Activated CD8-positive, alpha-beta T cell treated with anti-CD3 and anti-CD28 coated beads, Interleukin-2, amount 10 ng/mL, durations not matched to agents 7 days and 5 days (primary cell): ENCODE measurements at places on chromosomes 11 and 22.

- no peak for DNase-seq
These were observed 22.7 kb upstream of the PICALM start for GRCh38 chr11:86091566-86091965.

DNA sequence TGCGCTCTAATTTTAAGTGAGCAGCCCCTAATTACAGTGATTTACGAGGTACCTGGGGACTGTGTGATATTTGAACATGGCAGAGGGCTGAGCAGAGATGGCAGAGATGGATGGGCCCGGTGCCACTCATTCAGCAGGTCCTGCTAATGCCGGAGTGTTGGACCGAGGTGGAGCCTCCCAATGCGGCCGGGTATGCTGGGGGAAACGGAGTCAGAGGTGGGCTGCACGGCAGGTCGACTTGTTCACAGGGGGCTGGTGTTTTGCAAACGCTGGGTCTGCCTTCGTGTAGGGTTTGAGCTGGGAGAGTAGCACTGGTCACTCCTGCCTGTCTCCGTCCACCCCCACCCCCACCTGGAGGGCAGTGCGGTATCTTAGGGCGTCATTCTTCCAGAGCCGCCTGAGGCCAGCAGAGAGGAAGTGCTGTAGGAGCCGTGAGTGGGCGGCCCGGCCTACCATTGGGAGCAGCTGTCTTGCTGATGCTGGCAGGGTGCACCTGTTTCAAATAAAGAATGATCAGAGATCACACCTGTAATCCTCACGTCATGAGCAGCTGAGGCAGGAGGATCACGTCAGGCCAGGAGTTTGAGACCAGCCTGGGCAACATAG lies 122.6 kb downstream of the IGLL1 start:
- DNase-seq: no peak

DNA sequence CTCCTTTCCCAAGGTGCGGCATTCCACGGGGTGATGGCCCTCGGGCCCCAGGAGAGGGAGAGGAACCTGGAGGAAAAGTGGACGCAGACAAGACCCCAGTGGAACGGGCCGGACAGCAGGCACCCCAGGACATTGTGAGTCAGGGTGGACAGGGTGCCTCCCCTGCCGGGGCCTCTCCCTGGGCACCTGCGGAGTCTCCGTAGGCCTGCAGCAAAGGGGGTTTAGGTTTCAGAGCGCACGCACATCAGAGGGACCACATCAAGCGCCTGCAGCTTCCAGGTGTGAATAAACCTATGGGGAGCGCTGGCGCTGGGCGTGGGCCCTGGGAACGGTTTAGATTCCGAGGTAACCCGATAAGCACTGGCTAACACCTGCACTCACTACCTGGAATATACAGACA lies 22.7 kb upstream of the FGF19 start:
- no peak for DNase-seq

DNA sequence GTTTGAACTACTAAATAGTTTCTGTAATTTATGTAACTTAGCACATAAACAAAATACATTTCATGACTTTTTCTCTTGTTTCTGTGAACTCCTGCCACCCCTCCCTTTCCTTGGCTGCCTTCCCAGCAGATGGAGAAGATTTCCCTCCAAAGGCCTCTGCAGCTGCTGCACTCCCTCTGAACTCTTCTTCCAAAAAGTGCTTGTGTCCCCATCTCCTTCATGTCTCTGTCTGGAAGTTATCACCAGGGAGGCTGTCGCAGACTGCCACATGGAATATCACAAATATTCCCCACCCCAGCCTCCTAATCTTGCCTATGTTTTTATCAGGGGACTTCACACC lies 1068.3 kb downstream of the OPCML start:
- DNase-seq: no peak

- DNase-seq: no peak
These were observed 4.0 kb upstream of the FCHSD2 start for GRCh38 chr11:73145986-73146575.

DNA sequence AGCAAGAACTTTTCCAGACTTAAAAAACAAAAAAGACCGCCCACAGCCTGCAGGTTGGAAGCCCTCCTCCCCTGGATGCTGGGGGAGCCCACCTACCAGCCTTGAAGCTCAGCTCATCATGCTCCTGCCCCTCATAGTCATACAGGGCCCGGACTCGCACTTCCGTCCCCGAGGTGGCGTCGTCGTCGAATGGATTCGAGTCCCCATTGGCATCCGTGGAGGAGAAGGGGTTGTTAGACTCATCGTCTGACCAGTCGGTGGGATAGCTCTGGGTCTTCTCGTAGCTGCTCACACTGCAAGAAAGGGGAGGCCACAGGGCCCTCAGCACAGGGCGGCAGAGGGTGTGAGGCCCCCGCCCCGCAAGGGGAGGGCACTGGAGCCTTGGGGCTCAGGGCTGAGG lies 19.0 kb upstream of the ARFGAP3 start:
- DNase-seq: no peak

GRCh38 chr11:73325036-73325981 lies 17.2 kb downstream of the ARHGEF17 start:
- no peak for DNase-seq

DNA sequence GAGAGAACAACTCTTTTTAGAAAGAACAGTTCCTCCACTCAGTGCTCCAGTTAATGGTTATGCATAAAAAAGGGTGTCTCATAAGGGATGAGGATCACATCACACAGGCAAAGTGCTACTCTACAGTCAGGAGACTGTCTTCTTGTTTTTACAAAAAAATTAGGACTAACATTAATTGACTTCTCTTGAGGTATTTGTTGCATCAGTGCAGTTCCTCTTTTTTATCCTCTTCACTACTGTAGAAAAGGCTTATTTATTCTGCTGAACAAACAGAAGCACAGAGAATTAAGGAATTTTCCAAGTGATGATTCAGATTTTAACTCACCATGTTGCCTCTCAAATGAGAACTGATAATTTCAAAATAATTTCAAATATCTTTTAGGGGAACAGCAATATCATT lies 1.9 kb downstream of the MMP8 start:
- DNase-seq: no peak
